Stimulated activated naive CD8-positive, alpha-beta T cell treated with anti-CD3 and anti-CD28 coated beads, Interleukin-15, Interleukin-2, amounts not matched to agents 100 U/mL and 50 U/mL, for 24 hours (primary cell): ENCODE measurements at places on chromosomes 6 and 20.

DNA sequence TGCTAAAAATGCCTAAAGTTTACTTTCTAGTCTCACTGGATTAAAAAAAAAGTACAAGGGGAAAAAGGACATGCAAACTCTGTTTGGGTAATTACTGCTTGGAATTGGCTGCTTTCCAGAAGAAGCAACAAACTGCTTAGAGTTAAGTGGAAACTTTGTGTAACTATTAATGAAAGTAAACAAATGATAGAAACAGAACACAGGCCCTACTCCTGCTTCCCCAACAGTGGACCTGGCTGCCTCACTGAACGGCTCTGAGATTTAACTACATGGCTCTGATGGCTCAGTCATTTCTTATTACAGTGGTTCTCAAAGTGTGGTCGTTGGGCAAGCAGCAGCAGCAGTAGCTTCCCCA is 108.5 kb downstream of the MAN1A1 start:
- DNase-seq = no peak

GRCh38 chr6:3125815-3126214 is 7.3 kb downstream of the BPHL start:
- no peak for DNase-seq

DNA sequence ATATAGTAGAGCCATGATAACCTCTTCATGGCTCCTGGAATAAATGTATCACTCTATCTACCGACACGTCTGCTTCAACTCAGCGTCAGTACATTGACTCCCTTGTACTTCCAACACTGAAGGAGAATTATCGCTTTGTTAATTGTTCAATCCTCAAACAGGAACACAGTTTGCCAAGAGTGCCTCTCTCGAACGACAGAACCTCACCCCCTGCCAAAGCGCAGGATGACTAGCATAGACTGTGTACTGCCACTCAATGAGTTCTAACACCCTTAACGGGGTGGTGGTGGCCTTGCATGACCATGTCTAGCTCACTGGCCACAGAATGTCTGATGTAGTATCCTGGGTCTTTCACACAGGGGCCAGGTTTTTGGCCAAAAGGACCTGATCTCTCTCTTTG is 81.4 kb upstream of the HEY2 start:
- DNase-seq = no peak

- DNase-seq = peak; percentile 59
Measured at GRCh38 chr6:45923831-45924391, 91.7 kb downstream of the CLIC5 start.

DNA sequence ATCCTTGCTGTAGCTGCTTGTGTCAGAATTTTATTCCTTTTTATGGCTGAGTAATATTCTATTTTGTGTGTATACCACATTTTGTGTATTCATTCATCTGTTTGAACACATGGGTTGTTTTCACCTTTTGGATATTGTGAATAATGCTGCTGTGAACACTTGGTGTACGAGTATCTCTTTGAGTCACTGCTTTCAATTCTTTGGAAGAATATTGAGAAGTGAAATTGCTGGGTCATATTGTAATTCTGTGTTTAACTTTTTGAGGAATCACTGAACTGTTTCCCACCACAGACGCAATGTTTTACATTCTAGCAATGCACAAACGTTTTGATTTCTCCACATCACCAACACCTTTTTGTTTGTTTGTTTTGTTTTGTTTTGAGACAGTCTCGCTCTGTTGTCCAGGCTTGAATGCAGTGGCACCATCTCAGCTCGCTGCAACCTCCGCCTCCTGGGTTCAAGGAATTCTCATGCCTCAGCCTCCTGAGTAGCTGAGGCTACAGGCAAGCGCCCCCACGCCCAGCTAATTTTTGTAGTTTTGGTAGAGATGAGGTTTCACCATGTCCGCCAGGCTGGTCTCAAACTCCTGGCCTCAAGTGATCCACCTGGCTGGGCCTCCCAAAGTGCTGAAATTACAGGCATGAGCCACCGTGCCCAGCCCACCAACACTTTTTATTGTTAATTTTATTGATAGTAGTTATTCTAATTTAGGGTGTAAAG is 21.7 kb downstream of the CPXM1 start:
- no peak for DNase-seq

DNA sequence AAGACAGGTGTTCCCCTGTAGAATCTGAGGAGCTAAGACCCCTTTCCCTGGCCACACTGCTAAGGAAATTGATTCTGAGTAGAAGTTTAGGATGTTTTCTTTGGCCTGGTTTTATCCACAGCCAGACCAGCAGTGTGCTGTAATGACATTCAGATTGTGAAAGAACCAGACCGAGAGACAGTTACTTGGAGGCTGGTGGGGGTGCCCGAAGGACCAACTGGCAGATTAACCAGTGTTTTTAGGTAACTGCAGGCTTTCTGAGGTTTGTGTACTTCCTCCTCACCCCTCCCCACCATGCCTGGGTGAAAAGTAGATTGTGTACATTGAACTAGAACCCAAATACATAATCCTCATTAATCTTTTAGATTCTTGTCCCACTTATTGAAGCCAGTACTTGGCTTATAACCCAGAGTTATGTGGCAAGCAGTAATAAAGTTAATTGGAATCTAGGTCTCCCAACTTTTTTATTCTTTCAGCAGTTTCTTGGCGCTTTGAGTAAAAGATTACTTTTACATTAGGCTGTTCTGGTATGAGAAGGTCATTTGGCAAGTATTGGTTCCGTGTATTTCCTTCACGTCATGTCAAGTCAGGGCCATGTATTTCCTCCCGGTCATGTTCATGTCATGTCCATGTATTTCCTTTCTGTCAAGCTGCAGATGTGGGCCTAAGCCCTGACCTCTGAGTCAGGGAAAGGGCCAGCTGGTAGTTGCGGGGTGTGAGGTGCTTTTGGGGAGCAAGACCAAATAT is 93.7 kb downstream of the TCP11 start:
- no peak for DNase-seq

- no peak for DNase-seq
Measured at GRCh38 chr20:6485351-6485750, 282.1 kb upstream of the BMP2 start.

GRCh38 chr20:64109831-64110391 is 2.5 kb upstream of the NPBWR2 start:
- DNase-seq = no peak

DNA sequence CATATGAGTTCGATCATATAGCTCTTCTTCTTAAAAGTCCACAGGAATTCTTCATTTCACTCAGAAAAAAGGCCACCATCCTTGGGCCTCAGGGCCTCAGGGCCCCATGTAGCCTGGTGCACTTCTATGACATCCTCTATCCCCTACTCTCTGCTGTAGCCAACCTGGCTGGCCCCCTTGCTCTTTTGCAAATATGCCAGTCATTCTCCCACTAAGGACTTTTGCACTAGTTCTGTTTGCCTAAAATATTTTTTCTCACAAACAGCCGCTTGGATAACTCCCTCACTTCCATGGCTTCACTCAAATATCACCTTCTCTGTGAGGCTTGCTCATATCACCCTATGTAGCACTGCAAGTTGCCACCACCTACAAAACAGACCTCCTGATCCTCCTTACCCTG is 604.7 kb upstream of the JAG1 start:
- no peak for DNase-seq

GRCh38 chr6:142854589-142855488 is 90.1 kb downstream of the HIVEP2 start:
- no peak for DNase-seq

- peak; percentile 48 for DNase-seq
Measured at GRCh38 chr6:44219053-44219814, 2.5 kb downstream of the MYMX start.

DNA sequence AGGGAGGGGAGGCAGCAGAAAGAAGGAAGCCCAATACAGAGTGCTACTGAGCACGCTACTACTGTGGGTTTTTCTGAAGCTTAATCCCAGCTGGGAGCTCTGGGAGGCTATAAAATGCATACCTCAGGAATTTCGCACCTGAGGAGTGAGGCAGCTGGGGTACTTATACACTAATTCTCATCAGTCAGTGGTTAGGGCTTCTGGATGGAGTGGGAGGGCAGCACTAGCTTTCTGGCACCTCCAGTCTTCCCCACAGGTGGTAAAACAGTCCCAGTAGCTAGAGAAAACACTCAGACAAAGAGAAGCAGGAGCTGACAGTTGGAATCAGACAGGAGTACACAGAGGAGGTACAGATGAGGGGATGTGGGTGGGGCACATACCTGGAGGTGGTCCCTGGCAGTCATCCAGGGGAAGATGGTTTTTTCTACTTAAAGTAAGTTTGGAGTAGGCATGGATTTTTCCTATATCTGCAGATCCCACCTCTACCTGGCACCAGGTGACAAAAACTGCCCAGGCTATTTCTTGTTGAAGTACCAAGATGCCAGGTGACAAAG is 37.8 kb downstream of the CPXM1 start:
- DNase-seq = no peak

GRCh38 chr20:3090565-3090964 is 6.0 kb upstream of the AVP start:
- DNase-seq = no peak
